ENCODE measurements at places on chromosomes 2 and 18.
A peak's percentile ranks its signal among the peaks of the same experiment; 100 is the strongest.

DNA sequence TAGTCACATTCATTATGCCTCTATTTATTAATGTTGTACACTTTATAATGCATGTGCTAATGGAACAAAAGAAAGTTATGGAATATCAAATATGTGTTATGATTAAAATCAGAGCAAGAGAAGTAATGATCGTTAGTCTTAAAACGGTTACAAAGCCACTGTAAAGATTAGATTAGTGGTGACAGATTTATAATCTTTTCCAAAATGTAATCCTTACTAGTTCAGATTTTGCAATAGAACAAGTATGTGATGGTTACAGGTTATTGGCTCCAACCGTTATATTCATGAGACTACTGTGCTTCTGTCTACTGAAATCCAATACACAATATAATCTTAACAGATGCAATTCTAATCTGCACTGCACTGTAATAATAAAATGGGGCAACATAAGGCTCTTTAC is 180.6 kb downstream of the ZNF521 start:
- DNase-seq: no peak

- no peak for DNase-seq
Observed at GRCh38 chr2:7766088-7766722, 849.0 kb downstream of the RNF144A start.

- DNase-seq: no peak
Observed at GRCh38 chr2:98293030-98293429, 53.2 kb upstream of the CNGA3 start.

- DNase-seq: peak; percentile 93
Observed at GRCh38 chr2:131682122-131682944, 154.6 kb downstream of the CCDC74A start.

Data from GM12865 (cell line).